ENCODE measurements at places on chromosomes 1 and 21.
A peak's percentile ranks its signal among the peaks of the same experiment; 100 is the strongest.

GRCh38 chr1:151891512-151891911 lies 17.8 kb downstream of the THEM4 start:
- DNase-seq = no peak

GRCh38 chr1:15020943-15021745 lies 132.4 kb upstream of the TMEM51 start:
- no peak for DNase-seq

GRCh38 chr1:34164771-34165391 lies at the start of gene CSMD2:
CSMD2 (minus strand) TSS chr1:34165230; CDS start chr1:34165097, 133 bp downstream.
- no peak for DNase-seq

DNA sequence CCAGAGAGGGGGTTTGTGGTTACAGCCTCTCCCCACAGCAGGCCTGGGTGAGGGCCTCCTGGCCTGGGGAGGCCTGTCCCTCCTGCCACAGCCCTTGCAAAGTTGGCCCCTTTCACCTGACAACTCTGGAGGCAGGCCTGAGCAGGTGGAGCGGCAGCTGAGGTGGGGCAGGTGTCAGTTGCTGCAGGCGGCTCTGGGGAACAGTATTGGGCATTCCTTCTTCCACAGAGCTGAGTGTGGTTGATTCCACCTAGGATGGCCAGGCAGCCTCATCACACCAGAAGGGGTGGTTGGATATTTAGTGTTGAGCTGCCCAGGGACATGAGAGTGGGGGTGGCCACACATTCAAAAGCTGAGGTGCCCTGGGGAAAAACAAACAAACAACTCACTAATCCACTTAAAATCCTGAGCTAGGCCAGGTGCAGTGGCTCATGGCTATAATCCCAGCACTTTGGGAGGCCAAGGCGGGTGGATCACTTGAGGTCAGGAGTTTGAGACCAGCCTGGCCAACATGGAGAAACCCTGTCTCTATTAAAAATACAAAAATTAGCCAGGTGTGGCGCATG lies 31.1 kb downstream of the PIGP start:
- no peak for DNase-seq

DNA sequence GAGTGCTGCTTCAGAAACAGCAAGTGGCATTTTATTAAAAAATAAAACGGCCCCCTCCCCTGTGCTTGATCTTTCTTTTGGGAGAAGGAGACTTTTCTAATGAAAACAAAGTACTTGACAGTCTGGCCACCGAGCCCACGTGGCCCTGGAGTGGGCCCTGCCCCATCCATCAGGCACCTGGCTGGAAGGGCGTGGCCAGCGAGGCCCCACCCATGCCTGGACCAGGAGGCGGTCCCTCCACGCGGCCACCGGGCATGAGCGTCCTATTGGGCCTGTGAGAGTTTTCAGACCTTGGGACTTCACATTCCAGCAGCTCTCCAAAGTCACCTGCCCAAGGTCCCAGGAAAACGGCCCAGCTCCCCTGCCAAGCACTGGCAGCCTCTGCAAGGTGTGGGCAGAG lies 144.7 kb downstream of the CASZ1 start:
- no peak for DNase-seq

GRCh38 chr1:206975306-206975705 lies 5.0 kb upstream of the FCAMR start:
- no peak for DNase-seq

DNA sequence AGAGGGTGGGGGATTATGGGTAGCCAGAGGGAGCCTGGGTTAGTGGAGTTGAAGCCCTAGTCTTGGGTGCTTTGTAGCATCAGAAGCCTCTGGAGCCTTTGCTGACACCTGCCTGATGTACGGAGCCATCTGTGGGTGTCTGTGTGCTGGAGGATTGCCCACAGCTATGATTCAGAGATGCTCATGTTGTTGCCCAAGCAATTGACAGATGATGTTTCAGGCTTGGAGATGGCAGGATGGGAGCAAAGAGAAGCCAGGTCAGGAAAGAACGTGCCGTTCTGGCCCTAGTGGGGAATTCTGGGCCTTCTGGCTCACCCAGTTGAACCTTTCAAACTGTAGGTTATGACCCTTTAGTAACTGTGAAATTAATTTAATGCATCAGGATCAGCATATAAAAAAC lies 27.6 kb downstream of the COQ8A start:
- DNase-seq = no peak

DNA sequence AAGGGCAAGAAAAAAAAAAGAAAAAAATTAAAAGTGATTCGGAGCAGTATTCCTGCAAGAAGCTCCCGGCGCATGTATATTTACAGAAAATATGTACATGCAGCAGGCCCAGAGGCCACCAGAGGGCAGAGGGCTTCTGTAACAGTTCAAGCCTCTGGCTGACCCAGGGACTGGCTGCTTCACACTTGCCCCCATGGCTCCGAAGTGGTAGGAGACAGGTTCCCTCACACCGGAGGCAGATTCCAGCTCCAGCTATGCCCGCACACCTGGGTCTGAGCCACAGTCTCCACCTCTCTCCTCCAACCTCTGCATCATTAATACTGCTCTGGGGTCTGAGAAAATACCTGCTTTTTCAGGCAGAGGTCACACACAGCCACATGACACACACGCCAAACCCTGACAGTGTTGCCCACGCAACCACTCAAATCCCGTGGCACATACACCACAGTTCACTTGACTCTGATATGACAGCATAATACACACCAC lies 2.2 kb upstream of the ARHGAP30 start:
- DNase-seq = peak; percentile 45

DNA sequence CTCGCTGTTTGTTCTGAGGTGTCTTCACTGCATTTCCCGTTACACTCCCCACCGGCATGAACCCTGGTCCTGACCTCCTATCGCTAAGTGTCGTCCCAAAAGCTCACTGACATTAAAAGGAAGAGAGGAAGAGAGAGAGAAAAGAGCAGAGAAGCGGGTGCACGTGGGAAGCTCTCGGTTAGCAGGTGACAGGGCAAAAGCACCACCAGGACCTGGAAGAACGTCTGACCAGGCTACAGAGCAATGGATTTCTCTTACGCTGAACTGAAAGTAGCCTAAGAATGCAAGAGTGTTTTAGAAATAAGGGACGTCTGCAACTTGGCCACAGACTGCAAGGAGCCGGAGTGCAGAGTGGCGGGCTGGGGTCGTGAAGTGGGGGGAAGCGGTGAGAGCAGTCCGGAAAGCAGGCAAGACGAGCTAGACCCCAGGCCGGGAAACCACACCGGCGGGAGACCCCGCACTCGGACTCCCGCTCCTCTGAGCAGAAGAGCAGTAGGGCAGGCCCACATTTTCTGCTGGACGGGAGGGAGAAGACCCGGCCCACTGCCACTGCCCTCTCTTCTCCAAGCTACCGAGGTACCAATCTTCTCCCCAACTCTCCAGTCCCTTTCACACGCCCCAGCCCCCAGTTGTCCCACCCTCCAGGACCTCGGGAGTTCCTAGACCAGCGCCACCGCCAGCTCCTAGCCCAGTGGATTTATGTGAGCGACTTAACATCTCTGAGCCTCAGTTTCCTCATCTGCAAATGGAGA lies 8.3 kb upstream of the MPZL1 start:
- DNase-seq = no peak

GRCh38 chr1:108685529-108685928 lies 6.6 kb upstream of the PRPF38B start:
- DNase-seq = no peak

GRCh38 chr21:39681845-39682244 lies 63.1 kb upstream of the IGSF5 start:
- DNase-seq = no peak

DNA sequence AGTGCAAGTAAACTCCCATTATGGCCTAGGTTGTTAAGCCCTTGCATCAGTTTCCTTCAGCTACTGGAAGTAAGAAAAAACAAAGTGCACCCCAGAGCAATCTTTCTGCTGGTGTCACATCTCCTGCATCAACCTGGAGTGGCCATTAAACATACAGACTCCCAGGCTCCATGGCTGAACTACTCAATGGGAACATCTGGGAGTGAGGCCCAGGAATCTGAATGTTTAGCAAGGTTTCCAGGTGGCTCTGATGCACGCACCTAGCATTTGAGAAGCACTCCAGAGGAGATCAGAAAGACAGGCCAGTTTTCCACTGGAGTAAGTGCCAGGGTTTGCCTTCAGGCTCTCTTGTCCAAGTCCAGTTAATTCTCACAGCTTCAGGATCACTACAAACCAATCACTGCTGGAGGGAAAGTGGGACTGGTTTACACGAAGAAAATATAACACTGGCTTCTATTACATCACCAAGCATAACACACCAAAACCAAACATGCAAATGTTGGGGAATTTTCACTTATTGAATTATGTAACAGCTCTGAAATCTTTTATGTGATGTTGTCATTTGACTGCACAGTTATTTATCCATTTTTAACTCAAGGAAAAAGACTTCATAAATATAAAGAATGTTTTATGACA lies 22.3 kb upstream of the ABCA4 start:
- no peak for DNase-seq

DNA sequence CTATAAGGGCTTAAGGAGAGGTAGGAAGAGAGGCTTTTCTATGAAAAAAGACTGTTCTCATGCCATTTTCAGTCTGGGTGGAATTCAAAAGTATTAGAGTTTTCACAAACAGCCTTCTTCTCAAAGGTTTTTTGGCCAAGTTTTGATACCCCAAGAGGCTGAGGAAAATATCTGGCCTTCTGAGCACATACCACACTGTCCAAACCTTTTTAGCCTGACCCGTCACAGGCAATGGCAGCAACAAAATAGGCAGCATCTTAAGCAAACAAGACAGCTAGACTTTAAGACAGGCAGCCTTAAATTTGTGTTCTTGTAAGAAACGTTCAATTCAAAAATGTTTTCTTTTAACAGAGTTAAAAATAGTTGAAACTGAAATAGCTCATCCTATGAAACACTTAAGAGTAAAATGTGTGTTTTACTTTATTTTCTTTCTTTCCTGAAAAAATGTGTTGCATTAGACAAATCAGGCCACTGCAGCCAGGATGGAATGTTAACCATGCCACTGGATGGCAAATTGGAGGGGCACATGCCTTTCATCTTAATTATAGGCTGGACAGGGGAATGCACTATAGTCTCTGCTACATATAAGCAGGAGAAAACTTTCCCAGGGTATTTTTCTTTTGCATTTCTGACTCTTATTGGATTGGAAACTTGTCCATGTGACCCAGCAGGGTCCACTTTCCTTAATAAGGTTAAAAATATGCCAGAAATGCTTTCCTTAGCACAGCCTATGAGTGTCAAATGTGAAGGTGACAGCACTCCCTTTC lies 315.0 kb downstream of the TGFB2 start:
- no peak for DNase-seq

GRCh38 chr1:108100148-108100547 lies 100.0 kb downstream of the SLC25A24 start:
- DNase-seq = no peak

- DNase-seq = peak; percentile 60
Observed at GRCh38 chr1:2205191-2205952, 10.8 kb upstream of the FAAP20 start.

- no peak for DNase-seq
Observed at GRCh38 chr1:166855558-166855957, 16.3 kb downstream of the POGK start.

- DNase-seq = no peak
Observed at GRCh38 chr1:197139169-197139568, 7.3 kb downstream of the ASPM start.

GRCh38 chr1:14259191-14259757 lies 339.2 kb upstream of the KAZN start:
- DNase-seq = no peak

- no peak for DNase-seq
Observed at GRCh38 chr1:103058391-103058790, 49.9 kb downstream of the COL11A1 start.

- no peak for DNase-seq
Observed at GRCh38 chr1:154747740-154748404, 122.2 kb downstream of the KCNN3 start.

GRCh38 chr21:25273959-25274358 lies 333.3 kb downstream of the MRPL39 start:
- no peak for DNase-seq

- DNase-seq = no peak
Observed at GRCh38 chr1:224447251-224447650, 12.7 kb upstream of the WDR26 start.

DNA sequence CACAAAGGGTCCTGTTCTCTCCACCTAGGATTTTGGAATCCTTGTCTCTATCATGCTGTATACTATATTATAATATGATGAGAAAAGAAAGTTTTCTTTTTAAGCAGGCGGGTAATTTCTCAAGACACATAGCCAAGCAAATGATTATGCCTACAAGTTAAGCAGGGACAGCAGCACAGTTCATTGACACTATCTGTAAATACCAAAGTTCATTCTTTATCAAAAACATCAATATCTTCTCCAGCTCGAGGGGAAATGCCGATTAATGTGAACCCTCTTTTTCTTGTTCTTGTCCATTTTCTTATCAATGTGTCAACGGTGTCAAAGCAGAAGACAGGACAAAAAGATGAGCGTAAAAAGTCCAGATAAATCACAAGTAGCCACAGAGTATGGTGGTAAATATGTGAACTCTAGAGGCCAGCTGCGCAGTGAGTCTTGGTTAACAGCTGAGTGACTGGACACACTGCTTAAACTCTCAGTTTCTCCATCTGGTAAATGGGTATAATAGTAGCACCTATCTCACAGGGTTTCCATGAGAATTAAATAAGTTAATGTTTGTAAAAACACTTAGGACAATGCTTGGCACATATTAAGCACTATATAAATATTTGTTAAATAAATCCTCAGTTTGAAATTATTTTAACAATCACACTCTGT lies 30.9 kb downstream of the LPAR3 start:
- no peak for DNase-seq

- no peak for DNase-seq
Observed at GRCh38 chr1:101730559-101730958, 266.2 kb downstream of the OLFM3 start.

- peak; percentile 13 for DNase-seq
Observed at GRCh38 chr1:227934476-227935313, 13.0 kb downstream of the WNT9A start.

DNA sequence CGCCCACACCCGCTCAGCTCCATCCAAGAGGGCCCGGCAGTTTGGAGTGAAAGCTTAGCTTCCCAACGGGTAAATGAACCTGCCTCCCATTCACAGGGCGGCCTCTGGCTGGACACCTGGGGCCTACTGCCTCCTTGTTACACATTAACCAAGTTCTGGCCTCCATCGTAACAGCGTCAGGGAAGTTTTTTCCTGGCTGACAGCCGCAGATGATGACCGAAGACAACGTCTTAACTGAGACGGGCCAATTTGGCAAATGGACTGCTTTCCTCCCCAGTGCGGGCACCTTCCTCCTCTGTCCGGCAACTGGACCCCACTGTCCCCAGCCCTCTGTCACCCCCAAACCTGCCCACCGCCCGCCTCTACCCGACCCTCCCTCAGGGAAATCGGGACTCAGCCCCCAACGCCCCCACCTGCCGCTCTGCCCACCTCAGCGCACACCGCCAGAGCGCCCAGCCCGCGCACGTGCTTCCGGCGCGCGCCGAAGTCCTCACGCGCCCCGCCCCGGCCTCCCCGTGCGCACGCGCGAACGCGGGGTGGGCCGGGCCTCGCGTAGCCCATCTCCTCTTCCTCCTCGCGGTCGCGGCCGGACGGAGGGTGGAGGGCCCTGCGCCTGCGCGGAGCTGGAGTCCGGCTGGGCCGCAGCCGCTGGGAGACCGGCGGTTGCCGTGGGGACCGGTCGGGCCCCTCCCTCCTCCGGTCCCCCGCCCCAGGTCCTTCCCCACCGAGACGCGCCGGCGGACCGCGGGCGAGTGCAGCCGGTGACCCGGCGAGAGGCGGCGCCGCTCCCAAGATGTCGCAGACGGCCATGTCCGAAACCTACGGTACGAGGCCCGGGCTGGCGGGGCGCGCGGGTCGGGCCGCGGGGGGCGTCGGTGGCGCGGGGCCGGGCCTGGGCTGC lies at the start of gene RAB4A:
RAB4A (plus strand) TSS at position 565 of the 901 bp plus-strand sequence; CDS start at position 794, 229 bp downstream.
- peak; percentile 47 for DNase-seq

All from GM12864 (cell line).